ENCODE measurements at places on chromosomes 2 and 18.
A peak's percentile ranks its signal among the peaks of the same experiment; 100 is the strongest.

- no peak for DNase-seq
Measured at GRCh38 chr18:35826477-35826876, 146.0 kb upstream of the RMP24 start.

DNA sequence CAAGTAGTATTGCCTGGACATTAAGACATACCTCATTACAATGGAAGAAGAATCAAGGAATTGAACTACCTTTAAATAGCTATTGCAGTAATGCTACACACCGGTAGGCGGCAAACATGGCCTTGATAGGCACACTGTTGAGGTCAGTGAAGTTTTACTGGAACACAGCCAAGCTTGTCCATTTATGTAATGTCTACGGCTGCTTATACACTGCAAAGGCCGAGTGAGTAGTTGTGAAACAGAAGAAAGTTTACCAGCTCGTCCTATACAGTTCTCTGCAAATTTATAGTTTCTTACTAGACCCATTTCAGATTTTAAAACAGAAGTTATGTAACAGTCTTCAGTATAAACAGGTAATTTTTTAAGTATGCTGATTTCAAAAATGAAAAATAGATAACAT lies 38.8 kb downstream of the PPP4R1 start:
- peak; percentile 89 for DNase-seq

GRCh38 chr2:17199741-17200140 lies 318.5 kb downstream of the RAD51AP2 start:
- peak; percentile 3 for DNase-seq

GRCh38 chr18:59517446-59518165 lies 158.5 kb upstream of the LMAN1 start:
- DNase-seq: no peak

DNA sequence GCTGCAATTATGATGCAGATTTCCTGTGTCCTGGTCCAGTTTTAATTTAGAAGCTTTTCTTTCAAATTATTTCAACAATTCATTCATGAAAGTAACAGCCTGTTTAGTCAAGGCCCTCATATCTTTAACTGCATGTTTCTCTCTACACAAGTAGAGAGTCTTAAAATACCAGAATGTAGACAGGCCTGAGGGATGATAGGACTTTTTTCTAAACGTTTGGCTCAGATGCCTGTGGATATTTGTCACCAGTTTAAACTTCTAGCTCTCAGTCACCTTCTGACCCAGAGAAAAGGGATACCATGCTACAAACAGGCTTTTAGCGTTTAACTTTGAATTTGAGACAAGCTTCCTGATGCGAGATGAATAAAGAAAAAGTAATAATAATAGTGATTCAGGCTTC lies 15.7 kb downstream of the COL5A2 start:
- DNase-seq: no peak
